ENCODE measurements at places on chromosomes 11 and 22. TPM values are rescaled to one million over a fixed set of nuclear protein-coding genes. Genes with fewer than 3 reads are reported as not detected.

The SMTNL1 gene
- total RNA-seq: not detected

The SLCO2B1 gene
- 123 TPM for total RNA-seq

The KCNJ11 gene
- not detected for total RNA-seq

The MS4A12 gene
- total RNA-seq: not detected

The NRIP3 gene
- not detected for total RNA-seq

The LMO2 gene
- 6.8 TPM for total RNA-seq

GRCh38 chr11:30741039-30741550, 154.9 kb upstream of the MPPED2 start:
- no peaks in the 10 kb centered on the region for H3K36me3 ChIP-seq
- no peaks in the 10 kb centered on the region for H3K4me1 ChIP-seq
- no peak overlapping the region for H3K4me3 ChIP-seq

DNA sequence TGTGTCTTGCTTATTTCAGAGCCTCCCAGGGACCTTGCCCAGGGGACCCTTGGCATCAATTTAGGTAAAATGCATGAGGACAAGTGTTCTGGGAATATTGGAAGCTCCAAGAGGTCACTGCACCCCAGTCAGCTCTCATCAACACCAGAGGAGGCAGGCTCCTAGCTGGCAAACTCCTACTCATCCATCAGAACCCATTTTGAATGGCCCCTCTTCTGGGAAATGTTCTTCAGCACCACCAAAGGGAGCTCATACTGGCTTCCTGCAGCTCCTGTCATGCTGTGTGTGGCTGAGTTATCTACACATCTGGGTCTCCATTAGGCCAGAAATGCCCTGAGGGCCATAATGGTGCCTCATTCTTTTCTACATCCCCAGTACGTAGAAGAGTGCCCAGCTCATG, 17.7 kb downstream of the LRRC10B start:
- no peak overlapping the region for H3K4me3 ChIP-seq
- no peak overlapping the region for H3K27ac ChIP-seq
- no peaks in the 10 kb centered on the region for H3K4me1 ChIP-seq
- no peak for DNase-seq
- H3K27me3 ChIP-seq: no peaks in the 10 kb centered on the region

DNA sequence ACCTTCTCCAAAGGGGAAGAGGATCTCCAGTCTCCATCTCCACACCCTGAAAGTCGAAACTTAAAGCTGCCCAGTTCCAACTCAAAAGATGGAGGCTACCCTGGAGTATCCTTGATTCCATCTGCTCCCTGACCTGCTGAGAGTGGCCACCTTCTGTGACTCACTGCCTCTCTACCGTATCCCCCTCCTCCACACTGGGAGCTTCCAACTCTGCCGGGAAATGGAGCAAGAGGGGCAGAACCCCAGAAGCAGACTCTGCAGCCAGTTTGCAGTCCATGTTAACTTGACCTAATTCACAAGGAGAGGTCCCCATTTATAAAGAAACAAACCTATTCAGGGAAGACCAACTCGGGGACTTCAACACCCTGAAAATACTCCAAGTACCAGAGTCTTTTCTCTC, 22.0 kb upstream of the IRAG1 start:
- H3K27me3 ChIP-seq: no peaks in the 10 kb centered on the region
- DNase-seq: no peak
- H3K4me3 ChIP-seq: no peak overlapping the region
- no peak overlapping the region for H3K27ac ChIP-seq

DNA sequence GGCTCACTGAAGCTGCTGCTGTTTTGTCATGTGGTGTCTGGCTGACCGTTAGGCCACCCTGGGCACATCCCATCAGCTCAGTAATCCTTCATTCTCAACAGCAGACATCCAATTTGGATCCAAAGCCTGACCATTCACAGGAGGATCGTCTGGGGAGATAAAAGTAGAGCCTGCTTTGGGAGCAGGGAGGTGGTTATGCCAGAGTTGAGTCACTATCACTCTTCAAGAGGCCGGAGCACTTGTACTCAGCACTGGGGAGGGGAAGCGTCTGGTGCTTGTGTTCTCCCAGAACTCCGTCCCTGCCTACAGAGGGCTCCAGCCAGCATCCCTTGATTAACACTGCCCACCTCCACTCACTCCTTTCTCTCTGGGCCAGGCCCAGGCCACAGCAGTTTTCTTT, 382.6 kb downstream of the OPCML start:
- no peak overlapping the region for H3K4me3 ChIP-seq
- H3K27ac ChIP-seq: no peak overlapping the region
- H3K27me3 ChIP-seq: no peaks in the 10 kb centered on the region
- no peak for DNase-seq
- H3K4me1 ChIP-seq: no peaks in the 10 kb centered on the region

GRCh38 chr11:61082931-61083531, 19.3 kb upstream of the CD5 start:
- no peaks in the 10 kb centered on the region for H3K27me3 ChIP-seq
- no peak for DNase-seq
- no peaks in the 10 kb centered on the region for H3K36me3 ChIP-seq
- no peak overlapping the region for H3K4me3 ChIP-seq
- H3K4me1 ChIP-seq: no peaks in the 10 kb centered on the region
- H3K27ac ChIP-seq: peak overlapping the region; percentile 38

GRCh38 chr11:124837491-124837856, 27.8 kb upstream of the ROBO3 start:
- no peak overlapping the region for H3K4me3 ChIP-seq
- peaks cover 11% of the 10 kb centered on the region for H3K4me1 ChIP-seq
- no peaks in the 10 kb centered on the region for H3K36me3 ChIP-seq
- no peak for DNase-seq
- no peak overlapping the region for H3K27ac ChIP-seq
- H3K27me3 ChIP-seq: no peaks in the 10 kb centered on the region

DNA sequence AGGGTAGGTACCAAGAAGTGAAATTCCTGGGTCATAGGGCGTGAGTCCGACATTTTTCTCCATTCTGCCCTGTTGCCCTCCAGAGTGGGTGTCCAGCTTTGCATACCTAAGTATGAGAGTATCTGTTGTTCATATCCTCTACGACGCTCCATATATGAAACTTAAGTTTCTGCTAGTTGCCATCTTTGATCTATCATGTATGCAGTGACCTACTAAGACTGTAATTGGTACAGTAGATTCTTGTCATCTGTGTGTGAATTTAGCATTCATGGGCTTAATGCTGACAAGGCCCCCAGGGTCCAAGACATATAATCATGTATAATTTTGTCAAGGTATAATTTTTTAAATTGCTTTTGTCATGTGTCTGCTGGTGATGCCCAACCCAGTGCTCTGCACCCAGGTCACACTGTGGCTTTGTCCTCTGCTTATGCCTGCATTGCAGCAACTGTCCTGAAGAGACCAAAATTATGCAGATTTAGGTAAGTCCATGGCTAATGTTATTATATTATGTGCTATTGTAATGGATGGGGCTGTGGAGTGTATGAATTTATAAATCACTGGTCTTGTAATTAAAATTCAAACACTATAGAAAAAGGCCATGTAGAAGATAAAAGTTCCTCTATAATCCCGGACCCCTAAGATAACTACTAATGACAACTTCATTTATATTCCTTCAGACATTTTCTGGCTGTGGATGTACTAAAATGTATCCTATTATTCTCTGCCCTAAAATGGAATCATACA, 12.2 kb downstream of the NEAT1 start:
- H3K27me3 ChIP-seq: no peaks in the 10 kb centered on the region
- H3K4me3 ChIP-seq: no peak overlapping the region
- peak; percentile 15 for DNase-seq
- H3K27ac ChIP-seq: no peak overlapping the region
- H3K36me3 ChIP-seq: no peaks in the 10 kb centered on the region

- no peaks in the 10 kb centered on the region for H3K4me1 ChIP-seq
- DNase-seq: no peak
These were observed 785 bp upstream of the SUSD2 start for GRCh38 chr22:24180316-24181087.

- H3K36me3 ChIP-seq: no peaks in the 10 kb centered on the region
- no peaks in the 10 kb centered on the region for H3K27me3 ChIP-seq
- DNase-seq: no peak
- no peak overlapping the region for H3K27ac ChIP-seq
These were observed 550.7 kb downstream of the MN1 start for GRCh38 chr22:27250886-27251285.

GRCh38 chr11:73645121-73645969, 1.0 kb upstream of the PLEKHB1 start:
- no peak for DNase-seq
- no peaks in the 10 kb centered on the region for H3K27me3 ChIP-seq
- no peak overlapping the region for H3K4me3 ChIP-seq

- no peak for DNase-seq
- no peaks in the 10 kb centered on the region for H3K4me1 ChIP-seq
- no peaks in the 10 kb centered on the region for H3K27me3 ChIP-seq
- H3K27ac ChIP-seq: no peak overlapping the region
- H3K36me3 ChIP-seq: no peaks in the 10 kb centered on the region
- H3K4me3 ChIP-seq: no peak overlapping the region
These were observed 19.6 kb downstream of the AMOTL1 start for GRCh38 chr11:94787801-94788200.

- no peak for DNase-seq
- no peaks in the 10 kb centered on the region for H3K27me3 ChIP-seq
- H3K4me3 ChIP-seq: peak overlapping the region; percentile 98
- H3K4me1 ChIP-seq: peaks cover 8% of the 10 kb centered on the region
These were observed 1.1 kb downstream of the ZBTB44 start for GRCh38 chr11:130313383-130314183.

GRCh38 chr11:32939046-32939445, 46.4 kb downstream of the QSER1 start:
- no peak overlapping the region for H3K27ac ChIP-seq
- no peak overlapping the region for H3K4me3 ChIP-seq
- no peaks in the 10 kb centered on the region for H3K36me3 ChIP-seq
- no peak for DNase-seq
- H3K4me1 ChIP-seq: no peaks in the 10 kb centered on the region
- H3K27me3 ChIP-seq: no peaks in the 10 kb centered on the region

DNA sequence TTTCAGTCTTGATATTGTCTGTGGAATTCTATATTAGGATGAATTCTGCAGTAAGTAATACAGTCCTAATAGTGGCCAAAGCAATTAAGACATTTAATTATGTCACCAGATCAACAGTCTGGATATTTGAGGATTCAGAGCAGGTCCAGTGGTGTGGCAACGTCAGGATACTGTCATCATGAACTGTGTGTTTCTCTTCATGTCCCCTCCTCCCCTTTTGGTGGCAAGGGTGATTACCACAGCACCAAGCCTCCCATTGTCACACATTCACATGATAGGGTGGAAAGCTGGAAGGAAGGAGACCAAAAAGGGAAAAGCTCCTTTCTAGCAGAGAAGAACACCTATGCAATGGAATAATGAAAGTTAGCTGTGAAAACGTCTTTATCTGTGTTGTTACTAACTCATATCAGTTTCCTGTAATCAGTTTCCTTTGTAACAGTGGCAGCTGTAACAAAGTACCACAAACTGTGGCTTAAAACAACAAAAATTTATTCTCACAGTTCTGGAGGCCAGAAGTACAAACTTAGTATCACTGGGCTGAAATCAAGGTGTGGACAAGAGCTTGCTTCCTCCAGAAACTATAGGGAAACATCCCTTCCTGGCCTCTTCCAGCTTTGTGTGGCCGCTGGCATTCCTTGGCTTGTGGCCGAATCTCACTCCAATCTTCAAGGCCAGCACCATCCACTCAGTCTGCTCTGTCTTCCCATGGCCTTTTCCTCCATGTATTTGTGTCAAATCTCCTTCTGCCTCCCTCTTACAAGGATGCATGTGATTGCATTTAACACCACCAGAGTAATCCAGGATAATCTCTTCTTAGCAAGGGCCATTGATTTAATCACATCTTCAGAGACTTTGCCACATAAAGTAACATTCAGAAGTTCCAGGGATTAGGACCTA, 6.5 kb upstream of the RBM14 start:
- no peaks in the 10 kb centered on the region for H3K36me3 ChIP-seq
- H3K27ac ChIP-seq: no peak overlapping the region
- DNase-seq: no peak
- no peak overlapping the region for H3K4me3 ChIP-seq
- H3K4me1 ChIP-seq: no peaks in the 10 kb centered on the region
- no peaks in the 10 kb centered on the region for H3K27me3 ChIP-seq
